SK-N-DZ (cell line): ENCODE measurements at places on chromosomes 6 and 20.

DNA sequence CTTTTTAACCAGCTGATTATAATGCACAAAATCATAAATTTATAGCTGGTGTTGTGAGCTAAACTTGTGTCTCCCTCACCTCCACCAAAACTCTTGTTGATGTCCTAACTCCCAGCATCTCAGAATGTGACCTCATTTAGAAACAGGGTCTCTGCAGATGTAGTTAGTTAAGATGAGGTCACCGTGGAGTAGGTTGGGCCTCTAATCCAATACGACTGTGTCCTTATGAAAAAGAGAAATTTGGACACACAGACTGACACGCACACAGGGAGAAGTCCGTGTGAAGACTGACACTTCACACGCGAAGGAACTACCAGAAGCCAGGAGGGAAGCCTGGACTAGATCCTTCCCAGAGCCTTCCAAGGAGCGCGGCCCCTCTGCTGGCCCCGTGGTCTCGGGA is 46.5 kb downstream of the TRAM2 start:
- no peak for DNase-seq

GRCh38 chr6:83978324-83978734 is 55.2 kb upstream of the MRAP2 start:
- no peak for DNase-seq

GRCh38 chr20:25480156-25480555 is 72.7 kb downstream of the GINS1 start:
- DNase-seq = no peak

GRCh38 chr6:21386744-21387143 is 206.8 kb upstream of the SOX4 start:
- no peak for DNase-seq

DNA sequence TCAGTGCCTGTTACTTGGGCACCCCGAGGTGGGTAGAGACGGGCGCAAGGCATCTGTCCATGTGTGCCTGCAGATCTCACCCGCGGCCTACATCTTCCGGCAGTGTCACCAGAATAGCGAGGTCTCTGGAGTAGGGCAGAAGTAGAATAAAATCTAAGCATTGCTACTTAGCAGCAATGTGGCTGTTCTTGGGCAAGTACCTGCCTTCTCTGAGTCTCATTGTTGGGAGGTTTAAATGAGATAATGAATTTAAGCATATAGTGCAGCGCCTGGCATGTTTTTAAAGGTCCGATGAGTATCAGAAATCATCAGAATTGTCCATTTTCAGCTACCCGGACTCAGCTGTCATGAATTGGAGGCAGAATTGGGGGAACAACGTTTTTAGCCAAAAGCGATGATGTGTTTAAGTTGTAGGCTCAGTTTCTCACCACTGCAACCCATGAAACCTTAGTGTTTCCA is 800 bp downstream of the ABCC10 start:
- DNase-seq = no peak

DNA sequence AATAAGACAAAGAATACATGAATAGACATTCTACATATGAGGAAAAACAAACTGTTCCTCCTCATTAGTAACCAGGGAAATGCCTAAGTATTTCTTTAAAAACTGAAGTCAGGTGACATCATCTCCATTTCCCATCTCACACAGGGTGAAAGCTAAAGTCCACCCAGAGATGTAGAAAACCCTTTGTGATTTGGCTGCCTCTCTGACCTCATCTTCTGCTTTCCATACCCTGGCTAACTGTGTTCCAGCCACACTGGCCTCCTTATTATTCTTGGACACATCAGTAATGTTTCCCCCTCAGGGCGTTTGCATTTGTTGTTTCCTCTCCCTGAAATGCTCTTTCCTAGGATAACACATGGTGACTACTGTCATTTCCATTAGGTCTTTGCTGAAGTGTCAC is 40.4 kb downstream of the ESF1 start:
- no peak for DNase-seq

- no peak for DNase-seq
Observed at GRCh38 chr20:58571356-58571692, 56.1 kb upstream of the APCDD1L start.

DNA sequence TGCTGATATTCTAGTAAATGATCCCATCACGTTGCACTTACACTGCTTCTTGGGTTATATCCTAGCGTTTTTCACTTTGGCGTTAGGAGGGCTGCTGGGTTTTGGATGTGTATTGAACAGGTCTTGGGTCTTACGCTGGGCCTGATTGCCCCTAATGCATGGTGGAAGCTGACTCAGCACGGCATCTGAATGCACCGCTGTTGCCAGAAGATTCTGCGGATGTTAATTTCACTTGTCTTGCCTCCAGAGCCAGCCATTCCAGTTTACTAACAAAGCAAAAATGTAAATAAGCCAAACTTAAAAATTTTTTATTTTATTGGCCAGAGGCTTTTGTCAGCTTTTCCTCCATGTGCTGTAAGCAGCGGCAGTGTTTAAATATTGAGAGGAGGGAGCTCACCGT is 233.5 kb downstream of the TMEM242 start:
- no peak for DNase-seq

DNA sequence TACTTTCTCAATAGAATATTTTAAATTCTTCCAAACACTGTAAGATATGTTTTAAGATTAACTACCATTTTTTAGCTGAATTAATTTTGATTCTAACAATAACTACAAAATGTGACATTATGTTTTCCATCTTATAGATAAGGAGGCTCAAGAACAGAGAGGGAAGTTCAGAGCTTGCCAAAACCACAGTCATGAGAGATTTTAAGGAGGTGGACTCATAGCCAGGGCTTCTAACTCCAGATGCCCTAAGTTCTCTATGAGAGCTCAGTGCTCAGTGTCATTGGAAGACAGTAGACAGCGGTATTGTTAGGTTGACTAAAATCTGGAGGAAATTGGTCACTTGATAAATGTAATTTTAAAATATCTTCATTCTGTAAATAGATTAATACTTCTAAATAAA is 144.2 kb downstream of the PACRG start:
- no peak for DNase-seq
